Activated effector memory CD4-positive, alpha-beta T cell treated with anti-CD3 and anti-CD28 coated beads, Interleukin-2, amount 50 U/mL, for 16 hours (primary cell): ENCODE measurements at places on chromosomes 1 and 21.
A peak's percentile ranks its signal among the peaks of the same experiment; 100 is the strongest.

- DNase-seq = peak; percentile 66
These were observed 626 bp downstream of the CXADR start for GRCh38 chr21:17513214-17514123.

DNA sequence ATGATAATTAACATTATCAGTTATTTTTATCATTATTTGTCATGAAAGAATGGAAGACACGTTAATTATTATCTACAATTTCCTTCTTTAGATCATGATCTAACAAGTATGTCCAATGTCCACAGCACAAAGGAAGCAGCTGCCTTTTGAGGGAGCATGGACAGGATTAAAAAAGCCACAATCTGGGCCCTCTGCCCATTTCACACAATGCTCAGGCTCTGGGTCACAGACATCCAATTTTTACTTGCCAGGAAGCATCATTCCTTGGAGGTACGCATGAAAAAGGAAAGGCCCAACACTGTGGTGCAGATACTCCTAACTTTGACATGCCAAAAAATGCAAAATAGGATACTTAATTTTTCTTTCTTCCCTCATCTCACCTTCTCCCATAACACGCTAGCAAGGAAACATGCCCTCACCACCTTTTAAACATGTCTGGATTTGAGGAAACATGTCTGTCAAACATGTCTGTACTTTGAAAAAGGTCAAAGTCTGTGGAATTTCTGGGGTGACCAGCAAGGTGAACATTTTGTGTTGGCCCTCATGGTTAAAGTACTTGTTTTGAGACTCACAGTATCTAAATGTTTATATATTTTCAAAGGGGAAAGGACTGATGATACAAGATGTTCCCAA is 40.0 kb downstream of the GADD45A start:
- DNase-seq = no peak

GRCh38 chr1:28518745-28519341 is 13.0 kb downstream of the RCC1 start:
- peak; percentile 71 for DNase-seq

GRCh38 chr1:39761016-39761415 is 10.1 kb downstream of the OXCT2 start:
- DNase-seq = no peak

- no peak for DNase-seq
These were observed 54.6 kb downstream of the ADSS2 start for GRCh38 chr1:244397131-244397530.

- DNase-seq = peak; percentile 89
These were observed 3.4 kb upstream of the ECE1 start for GRCh38 chr1:21293537-21294265.

DNA sequence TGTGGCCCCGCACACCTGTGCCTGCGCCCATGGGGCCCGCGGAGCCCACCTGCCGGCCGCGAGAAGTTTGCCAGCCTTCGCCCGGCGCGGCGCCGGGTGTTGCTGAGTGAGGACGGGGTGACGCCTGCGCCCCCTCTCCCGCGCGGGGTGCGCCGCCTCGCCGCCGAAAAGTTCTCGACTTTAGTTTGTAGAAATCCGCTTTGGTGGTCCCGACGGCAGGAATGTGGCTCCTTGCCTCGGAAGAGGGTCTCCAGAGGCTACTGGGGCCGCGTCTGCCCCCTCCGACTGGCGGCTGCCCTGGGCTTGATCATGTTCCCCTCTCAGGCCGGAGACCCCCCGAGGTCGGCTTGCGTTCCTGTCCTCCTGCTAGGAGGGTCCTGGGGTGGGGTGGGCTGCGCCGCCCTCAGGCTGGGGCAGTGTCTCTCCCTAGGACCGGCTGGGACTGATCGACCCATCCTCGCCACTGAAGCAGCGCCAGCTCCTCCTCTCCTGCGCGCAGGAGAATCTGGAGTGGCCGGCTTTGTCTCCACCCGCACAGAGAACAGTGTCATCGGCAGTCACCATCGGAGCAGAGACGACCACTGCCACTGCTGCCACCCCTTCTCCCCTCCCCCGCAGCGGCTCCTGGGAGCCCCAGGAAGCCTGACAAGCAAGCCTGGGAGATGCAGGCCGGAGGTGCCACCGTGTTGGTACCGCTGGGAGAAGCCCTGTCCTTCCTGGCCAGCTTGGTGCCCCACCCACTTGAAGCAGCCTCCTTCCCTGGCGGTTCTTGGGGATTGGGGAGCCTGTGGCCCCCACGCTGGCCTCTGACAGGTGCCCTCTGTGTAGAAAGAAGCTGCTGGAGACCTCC is 553 bp upstream of the SLC30A2 start:
- no peak for DNase-seq

DNA sequence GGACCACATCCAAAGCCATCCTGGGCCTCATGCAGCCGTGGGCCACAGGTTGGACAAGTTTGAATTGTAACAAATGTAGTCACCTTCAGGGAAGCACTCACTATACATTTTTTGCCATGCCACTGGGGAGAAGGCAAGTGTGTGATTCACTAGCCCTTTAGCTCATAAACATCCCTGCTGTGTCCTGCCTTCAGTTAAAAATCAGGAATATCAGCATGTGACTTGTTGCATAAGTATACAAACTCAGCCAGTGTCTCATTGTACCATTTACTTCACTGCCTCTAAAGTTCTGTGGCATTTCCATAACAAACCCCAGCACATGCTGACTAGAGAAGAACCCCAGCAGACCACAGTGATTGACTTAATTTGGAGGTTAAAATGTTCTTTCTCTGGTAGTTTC is 142.0 kb upstream of the C1orf105 start:
- no peak for DNase-seq

- no peak for DNase-seq
These were observed 50.2 kb downstream of the KCNN3 start for GRCh38 chr1:154819628-154820590.

- no peak for DNase-seq
These were observed 148.1 kb downstream of the NRIP1 start for GRCh38 chr21:14916676-14917141.

DNA sequence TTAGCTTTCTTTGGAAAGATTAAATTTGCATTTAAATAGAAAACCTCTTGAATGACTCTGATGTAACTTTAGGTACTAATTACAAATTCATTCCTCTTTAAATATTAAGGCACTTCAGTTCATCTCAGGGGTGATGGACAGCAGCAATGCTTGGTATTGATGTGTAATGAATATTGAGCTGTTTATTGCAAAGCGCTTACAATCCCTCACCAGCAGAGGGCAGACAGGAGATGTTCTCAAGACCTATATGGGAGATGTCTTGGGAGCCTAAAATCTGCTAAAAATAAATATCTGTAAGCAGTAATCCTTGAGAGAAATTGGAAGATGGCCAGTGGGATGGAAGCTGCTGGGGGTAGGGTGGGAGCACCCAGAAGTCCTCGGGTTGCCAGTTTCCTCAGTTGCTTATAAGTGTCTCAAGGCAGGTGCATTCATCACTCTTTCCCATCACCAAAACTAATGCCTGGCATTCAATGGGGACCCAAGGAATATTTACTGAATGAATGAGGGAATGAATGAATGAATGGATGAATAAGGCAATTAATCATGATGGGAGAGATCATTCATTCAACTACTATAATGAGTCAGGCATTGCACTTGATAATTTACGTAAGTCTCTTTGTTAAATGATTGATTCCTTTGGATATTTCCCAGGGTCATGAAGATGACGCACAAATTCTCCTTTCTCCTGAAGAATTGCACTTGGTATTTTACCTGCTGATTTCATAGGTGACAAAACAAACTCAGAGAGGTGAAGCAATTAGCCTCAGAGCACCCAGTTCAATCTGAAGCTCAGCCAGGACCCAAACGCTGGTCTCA is 2.3 kb downstream of the KLHDC8A start:
- DNase-seq = peak; percentile 78

DNA sequence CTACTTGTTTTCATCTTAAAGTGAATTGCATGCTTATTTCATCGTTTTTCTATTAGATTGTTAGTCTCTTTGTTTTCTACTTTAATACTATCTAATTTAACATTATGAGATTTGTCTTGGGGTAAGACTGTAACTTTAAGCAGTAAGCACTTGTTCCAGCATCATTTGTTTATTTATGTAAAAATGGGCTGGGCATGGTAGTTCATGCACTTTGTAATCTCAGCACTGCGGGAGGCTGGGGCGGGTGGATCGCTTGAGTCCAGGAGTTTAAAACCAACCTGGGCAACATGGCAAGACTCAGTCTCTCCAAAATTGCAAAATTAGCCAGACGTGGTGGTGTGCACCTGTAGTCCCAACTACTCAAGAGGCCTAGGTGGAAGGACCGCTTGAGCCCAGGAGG is 15.3 kb upstream of the PAXBP1 start:
- DNase-seq = no peak

GRCh38 chr1:63407002-63407401 is 39.6 kb downstream of the ALG6 start:
- no peak for DNase-seq

GRCh38 chr1:98073106-98073505 is 152.3 kb upstream of the DPYD start:
- no peak for DNase-seq
